Hematopoietic multipotent progenitor cell treated with erythropoietin and hydrocortisone succinate and interleukin-3 and kit ligand, for 6 days (in vitro differentiated cells): ENCODE measurements at places on chromosomes 6 and 20.

GRCh38 chr20:47865912-47866311 is 80.6 kb upstream of the SULF2 start:
- no peak for DNase-seq

GRCh38 chr20:19181552-19181951 is 30.9 kb upstream of the SLC24A3 start:
- DNase-seq = no peak

DNA sequence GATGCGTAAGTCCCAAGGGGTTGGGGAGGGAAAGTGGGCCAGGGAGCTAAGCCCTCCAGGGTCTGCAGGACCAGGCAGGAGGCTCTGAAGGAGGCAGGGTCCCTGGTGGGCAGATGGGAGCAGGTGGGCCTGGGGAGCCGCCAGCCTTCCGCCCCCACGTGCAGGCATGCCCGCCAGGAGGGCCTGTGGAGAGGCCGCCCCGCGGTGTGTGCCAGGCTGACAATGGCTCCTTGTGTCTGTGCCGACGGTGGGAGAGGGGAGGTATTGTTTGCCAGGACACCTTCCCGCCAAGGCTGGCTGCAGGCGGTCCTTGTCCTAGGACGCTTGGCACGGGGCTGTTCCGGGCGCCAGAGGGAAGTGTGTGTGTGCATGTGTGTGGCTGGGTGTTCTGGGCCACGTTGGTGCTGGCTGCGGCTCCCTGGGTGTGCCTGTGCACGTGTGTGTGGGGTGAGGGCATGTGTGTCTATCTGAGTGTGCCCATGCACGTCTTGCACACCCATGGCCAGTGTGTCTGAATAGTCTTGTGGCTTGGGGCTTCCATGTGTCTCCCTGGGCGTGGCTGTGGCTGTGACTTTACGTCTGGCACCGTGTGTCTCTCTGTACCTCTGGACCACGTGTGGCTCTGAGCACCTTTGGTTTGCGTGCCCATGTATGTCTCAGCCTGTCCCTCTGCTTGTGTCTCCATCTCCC is 153.0 kb downstream of the CEBPB start:
- DNase-seq = no peak

GRCh38 chr6:43969158-43969981 is 157.9 kb downstream of the MRPL14 start:
- peak; percentile 94 for DNase-seq

GRCh38 chr6:44278774-44279697 is 8.8 kb downstream of the TMEM151B start:
- DNase-seq = no peak

- no peak for DNase-seq
Observed at GRCh38 chr6:15507221-15507620, 155.6 kb downstream of the DTNBP1 start.

GRCh38 chr6:52595000-52595795 is 18.3 kb upstream of the TRAM2 start:
- peak; percentile 49 for DNase-seq

- DNase-seq = no peak
Observed at GRCh38 chr6:155261111-155261900, 2.5 kb upstream of the CLDN20 start.

DNA sequence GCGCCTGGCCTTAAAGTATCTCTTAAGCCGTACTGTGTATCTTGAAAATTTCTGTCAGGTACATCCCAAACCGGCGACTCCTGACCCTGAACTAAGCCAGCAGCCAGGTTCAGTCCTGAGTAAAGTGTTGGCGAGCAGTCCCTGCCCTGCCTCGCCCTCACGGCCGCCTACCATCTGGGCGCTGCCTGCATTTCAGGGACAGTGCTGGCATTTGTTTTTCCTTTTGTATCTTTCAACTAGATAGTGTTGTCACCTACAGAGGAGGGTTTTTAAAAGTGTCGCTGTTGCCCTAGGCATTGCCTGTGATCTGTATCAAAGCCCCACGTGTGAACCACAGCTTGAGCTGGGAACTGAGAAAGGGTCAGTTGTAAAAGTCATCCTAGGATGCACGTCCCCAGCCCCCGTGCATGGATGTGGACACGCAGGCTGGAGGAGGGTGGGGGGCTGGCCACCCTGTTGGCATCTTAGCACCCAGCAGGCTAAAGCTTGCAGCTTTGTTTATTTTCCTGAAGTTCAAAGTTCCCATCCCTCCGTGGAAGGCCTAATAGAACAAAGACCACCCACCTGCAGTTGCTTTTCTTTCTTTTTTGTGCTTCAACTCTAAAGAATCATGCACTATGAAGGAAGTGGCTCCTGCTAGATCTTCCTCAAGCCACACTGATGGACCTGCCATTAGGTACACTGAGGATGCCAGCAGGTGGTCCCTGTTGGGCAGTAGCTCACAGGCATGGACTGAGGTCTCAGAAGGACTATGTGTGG is 136.8 kb downstream of the ZDHHC14 start:
- no peak for DNase-seq

GRCh38 chr20:12207875-12208274 is 290.2 kb downstream of the BTBD3 start:
- DNase-seq = peak; percentile 33

DNA sequence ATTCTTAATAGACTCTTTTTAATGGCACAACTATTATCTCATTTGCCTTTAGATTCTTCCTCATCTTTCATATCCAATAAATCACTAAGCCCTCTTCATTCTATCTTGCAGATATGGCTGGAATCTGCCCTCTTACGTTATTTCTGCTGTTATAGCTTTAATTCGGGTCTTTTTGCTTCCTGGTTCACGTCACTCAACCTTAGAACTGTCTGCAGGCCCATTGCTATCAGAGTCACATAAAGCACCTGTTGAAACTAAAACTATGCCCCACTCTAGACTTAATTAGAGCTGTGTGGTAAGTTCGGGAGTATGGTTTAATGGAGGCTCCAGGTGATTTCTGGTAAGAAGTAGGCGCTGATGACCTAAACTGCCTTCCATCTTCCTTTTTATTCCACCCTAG is 988 bp downstream of the QRSL1 start:
- peak; percentile 42 for DNase-seq

GRCh38 chr6:152355166-152355565 is 282.0 kb downstream of the SYNE1 start:
- DNase-seq = no peak

GRCh38 chr6:12384357-12384912 is 94.3 kb downstream of the EDN1 start:
- no peak for DNase-seq
